CD4-positive, alpha-beta T cell treated with Interleukin-15 for 4 hours (primary cell): ENCODE measurements at places on chromosomes 11 and 22.

GRCh38 chr11:1717745-1718144 lies 20.8 kb downstream of the KRTAP5-6 start:
- DNase-seq: no peak

GRCh38 chr11:63462137-63462536 lies 28.8 kb downstream of the PLAAT5 start:
- DNase-seq: no peak

GRCh38 chr11:46278387-46279125 lies 1.1 kb downstream of the CREB3L1 start:
- no peak for DNase-seq

DNA sequence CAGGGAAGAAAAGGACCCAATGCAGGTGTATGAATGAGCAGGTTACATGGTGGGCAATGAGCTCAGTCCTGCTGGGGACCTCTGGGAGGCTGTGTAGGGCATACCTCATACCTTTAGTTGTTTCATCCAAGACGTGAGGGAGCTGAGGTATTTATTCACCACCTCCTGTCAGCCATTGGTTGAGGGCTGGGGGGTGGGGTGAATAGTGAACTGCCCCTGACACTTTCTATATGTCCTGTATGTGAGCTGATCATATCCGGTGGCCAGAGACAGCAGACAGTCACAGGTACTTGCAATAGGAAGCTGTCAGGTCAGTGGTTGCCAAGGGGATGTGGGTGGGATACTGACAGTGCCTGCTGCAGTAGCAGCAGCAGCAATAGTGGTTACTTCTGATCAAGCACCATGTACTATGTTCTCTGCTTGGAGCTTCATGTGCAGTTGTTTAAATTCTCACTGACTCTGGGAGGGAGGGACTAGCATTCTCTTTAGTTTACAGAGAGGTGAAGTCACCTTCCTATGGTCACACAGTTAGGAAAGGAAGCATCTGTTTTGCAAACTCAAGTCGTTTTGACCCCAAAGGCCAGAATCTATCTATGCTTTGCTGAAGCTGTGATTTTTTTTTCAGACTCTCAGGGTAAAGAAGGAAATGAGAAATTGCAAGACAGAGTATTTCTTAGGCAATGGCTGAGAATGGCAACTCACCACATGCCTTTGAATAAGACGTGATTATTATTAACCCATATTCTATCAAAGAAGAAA lies 54.0 kb downstream of the MIAT start:
- no peak for DNase-seq

DNA sequence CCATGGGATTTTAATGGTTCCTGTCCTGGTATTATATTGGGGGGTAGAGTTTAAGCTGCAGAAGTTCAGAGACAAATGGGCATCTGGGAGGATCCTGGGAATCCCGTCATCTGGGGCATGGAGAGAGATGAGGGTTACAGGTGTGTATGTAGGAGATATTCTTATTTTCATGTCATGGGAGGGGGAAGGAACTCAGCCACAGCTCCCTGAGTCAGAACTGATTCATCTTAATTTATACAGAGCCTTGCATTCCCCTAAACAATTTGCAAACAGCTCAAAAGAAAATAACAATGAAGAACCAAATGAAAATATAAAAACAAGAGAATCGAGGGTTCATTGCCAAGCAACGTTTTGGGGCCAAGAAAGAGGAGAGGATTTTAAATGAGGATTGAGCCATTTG lies 155.9 kb upstream of the TBCEL start:
- no peak for DNase-seq

GRCh38 chr11:1223346-1224110 lies 662 bp downstream of the MUC5B start:
- no peak for DNase-seq

DNA sequence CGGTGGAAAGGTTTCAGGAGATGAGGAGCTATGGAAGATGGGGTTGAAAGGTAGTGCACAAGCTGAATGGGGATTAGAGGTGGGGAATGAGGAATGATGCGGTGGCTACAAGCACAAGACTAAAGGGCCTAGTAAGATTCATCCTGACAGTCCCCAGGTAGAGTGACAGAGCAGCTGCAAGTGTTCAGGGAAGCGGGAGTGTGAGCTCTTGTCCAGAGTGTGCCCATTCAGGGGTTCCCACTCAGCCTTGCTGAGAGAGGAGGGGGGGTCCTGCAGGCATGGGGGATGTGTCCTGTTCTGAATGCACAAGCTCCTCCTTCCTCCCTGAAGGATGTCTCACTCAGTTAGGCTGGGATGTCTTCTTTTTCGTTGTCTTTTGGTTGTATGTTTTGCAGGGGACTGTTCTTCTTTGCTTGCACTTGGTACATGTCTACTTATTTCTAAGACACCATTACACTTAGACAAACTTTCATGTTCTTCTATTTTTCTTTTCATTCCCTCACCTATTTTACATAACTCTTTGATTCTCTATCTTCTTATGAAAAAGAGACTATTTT lies 25.8 kb upstream of the CLPB start:
- DNase-seq: no peak

DNA sequence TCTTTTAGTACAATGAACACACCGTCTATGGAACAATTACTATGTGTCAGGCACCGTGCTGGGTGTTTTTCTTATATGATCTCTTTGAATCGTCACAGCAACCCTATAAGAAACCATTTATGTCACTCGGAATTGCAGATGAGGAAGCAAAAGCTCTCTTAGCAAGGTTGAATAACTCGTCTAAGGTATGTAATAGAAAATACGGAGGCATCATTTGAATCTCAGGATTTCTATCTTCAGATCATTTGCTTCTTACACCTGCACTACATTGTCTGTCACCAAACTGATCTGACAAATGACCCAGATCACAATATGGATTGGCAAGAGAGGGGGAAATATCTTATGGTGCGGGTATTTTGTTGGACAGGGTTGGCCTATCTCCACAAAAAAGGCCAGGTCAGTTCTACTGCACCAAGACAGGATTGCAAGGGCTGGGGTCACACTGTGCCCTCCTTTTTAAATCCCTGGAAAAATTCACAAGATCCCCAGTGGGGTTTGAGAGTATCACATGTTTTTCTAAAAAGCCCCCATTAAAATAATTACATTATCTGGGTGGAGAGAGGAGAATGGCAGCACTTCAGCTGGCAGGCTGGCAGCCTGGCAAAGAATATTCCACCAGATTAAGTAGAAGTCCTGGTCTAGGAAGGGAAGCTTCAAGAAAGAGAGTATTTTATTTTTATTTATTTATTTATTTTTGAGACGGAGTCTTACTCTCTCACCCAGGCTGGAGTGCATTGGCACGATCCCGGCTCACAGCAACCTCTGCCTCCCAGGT lies 110.7 kb upstream of the CLMP start:
- DNase-seq: no peak

DNA sequence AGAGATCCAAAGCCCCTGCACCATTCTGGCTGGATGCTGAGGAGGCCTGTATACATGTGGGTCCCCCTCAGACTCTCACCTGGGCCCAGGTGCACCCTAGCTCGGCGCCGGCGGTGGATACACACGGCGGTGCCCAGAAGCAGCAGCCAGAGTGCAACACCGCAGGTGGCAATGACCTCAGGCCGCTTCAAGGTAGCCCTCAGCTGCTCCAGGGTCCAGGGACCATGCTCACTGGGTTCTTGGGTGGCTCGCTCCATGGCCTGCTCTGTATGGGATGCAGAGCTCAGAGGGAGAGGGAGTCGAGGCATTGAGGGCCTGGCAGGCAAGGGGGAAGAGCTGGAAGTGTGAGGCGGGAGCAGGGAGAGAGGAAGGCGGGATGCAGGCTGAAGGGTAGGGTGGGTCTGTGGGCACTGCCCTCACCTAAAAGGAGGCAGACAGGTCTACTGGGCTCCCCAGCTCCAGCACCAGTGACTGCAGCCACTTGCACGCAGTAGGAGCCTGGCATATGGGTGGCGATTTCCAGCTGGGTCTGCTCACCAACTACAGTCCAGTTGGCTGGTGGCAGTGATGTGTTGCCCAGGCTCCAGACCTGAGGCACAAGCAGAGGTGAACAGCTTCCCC lies 3.8 kb downstream of the ROBO4 start:
- no peak for DNase-seq
